ENCODE measurements at places on chromosomes 13 and 19.

- no peak for DNase-seq
These were observed 69.9 kb downstream of the C13orf42 start for GRCh38 chr13:51041126-51041525.

GRCh38 chr13:22194106-22194805, 523.4 kb downstream of the FGF9 start:
- no peak for DNase-seq

DNA sequence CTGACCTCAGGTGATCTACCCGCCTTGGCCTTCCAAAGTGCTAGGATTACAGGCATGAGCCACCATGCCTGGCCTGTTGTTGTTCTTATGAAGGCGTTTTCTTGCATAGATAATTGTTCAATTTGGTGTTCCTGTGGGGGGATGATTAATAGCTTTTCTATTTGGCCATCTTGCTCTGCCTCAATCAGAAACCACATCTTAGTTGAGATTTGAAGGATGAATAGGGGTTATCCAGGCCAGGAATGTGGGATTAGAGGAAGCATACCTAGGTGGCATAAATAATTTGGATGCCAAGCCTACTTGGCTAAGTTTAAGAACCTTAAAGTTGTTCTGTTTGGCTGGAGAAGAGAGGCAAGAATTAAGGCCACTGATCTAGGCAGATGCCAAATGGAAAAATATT, 44.4 kb downstream of the CCNA1 start:
- DNase-seq = no peak

DNA sequence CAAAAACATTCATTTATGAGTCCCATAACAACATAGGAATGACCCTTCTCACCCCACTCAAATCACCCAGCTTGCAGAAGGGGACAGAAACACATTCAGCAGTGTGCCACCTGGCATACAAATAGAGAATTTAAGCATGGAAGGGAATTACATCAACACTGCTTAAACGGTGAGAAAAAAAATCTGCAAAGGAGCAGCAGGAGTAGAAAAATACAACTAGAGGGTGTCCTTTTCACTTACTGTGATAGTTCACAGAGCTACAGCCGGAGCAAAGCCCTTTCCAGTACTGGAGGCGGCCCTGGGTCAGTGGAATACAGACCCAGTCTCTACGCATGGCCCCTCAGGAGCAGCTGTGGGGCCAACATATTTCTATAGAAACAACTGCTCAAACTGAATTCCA, 764.3 kb upstream of the ARGLU1 start:
- no peak for DNase-seq

GRCh38 chr13:91725646-91726045, 327.2 kb downstream of the GPC5 start:
- no peak for DNase-seq

GRCh38 chr19:2039089-2039958, 11.7 kb downstream of the MKNK2 start:
- DNase-seq = no peak

DNA sequence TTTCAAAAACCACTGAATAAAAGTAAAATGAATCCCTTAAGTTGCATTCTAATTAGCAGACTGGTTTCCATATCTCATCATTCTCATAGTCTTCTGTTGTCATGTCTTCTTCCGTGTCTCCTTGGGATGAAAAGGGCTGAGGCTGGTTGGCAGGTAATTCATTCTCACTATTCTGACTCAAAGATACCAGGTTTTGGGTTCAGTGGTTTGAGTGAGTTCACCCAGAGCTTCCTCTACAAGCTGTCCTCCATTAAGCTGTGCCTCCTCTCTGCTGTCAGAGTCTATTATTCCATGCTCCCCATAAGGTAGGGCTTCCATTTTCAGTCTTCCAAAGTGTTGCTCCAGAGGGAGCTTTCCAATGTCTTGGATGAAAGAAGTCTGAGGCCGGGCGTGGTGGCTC, 68.3 kb downstream of the FNDC3A start:
- DNase-seq = no peak

GRCh38 chr13:41668130-41668757, 210.9 kb downstream of the RGCC start:
- peak; percentile 31 for DNase-seq

DNA sequence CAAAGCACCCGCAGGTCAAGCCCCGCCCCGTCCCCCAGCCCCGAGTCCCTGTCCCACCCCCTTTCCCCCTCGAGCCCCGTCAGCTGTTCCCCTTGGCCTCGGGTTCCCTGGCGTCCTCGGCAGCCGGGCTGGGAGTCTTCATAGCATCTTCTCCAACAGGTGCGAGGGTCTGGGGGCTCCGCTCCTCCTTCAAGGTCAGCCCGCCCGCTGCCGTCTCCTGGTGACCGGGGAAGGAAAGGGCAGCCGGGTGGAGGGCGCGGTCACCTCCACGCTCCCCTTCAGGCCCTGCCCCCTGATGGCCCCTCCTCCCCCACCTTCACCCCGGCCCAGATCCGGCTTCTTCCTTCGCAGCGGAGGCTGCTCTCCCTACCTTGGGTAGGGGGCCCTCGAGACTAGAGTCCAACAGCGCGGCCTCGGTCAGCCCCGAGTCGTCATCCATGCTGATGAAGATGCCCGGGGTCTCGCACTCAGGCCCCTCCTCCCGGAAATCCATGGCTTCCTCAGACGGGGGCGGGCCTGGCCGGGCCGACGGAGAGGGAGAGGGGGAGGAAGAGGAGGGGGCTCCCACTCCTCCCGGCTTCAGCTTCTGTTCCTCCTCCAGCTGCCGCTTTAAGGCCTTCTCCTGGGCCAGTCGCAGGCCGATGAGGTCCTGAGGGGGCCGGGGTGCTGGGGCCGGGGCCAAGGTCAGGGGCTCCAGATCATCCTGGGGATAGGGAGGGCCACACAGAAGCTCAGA, 541 bp upstream of the RSPH6A start:
- DNase-seq = no peak

- no peak for DNase-seq
These were observed 1.7 kb downstream of the CTXN1 start for GRCh38 chr19:7924241-7924640.

- DNase-seq = no peak
These were observed 6.5 kb upstream of the LILRB2 start for GRCh38 chr19:54287456-54287855.

GRCh38 chr13:113577881-113578435, 6.6 kb upstream of the TFDP1 start:
- no peak for DNase-seq

DNA sequence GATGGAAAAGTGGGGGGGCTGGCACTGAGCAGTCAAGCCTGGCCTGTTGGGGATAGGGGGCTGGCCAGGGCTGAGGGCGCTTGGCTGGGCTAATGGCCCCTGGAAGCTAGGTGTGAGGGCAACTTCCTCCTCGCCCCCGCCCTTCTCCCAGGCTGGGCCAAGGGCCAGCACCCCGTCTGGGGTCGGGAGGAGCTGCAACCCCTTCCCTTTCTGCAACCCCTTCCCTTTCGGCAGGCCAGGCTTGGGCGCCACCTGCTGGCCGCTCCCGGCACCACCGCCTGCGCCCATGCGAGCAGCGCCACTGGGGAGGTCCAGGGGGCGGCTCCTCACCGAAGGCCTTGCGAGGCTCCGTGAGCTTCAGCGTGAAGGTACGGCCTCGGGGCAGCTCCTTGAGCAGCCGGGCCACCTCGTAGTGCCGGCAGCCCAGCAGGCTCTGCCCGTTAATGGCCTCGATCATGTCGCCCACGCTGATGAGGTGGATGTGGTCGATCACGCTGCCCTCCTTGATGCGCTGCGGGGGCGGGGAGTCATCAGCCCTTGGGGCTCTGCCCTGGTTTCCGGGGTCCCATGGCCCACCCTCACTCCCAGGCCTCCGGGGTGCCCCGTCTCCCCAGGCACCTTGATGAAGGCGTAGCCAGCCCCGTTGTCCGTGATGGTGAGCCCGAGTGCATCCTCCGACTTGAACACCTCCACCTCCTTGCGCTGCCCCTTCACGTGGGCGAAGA, 5.0 kb upstream of the PTGER1 start:
- DNase-seq = no peak

- peak; percentile 78 for DNase-seq
These were observed 75.4 kb downstream of the PEG3 start for GRCh38 chr19:56765137-56765536.

GRCh38 chr19:49766930-49767299, at the start of gene AP2A1:
AP2A1 (plus strand) TSS chr19:49767001; CDS start chr19:49767134, 133 bp downstream.
- no peak for DNase-seq

DNA sequence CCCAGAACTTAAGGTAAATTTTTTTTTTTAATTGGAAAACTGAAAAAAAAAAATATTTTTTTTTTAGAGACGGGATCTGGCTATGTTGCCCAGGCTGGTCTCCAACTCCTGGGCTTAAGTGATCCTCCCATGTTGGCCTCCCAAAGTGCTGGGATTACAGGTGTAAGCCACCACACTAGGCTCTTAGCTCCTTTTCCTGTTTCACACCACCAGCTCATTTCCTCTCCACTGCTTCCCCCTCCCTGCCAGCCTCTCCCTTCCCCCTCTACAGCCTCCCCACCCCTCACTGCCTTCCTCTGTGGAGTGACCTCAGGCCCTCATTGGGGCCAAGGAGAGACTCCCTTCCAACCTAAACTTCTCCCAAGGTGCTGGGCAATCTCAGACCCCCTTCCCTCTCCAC, 4.2 kb upstream of the GIPR start:
- DNase-seq = no peak

GRCh38 chr19:47097396-47098201, 16.0 kb downstream of the ZC3H4 start:
- DNase-seq = peak; percentile 60

DNA sequence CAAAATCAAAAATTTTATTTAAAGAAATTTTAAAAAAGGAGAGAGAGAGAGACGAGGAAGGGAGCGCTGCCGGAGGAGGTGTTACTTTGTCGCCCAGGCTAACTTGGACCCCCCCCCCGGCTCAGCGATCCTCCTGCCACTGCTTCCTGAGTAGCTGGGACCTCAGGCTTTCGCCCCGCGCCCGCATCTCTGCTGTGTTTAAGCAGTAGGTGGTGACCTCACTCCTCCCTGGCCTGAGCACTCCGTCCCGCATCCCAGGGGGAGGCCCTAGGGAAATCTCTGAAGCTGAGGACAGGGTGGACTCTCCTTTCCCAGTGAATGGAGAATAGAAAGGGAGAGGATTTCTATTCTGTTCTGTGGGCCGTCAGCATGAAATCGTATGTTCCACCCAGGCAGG, 485 bp upstream of the ZNF845 start:
- DNase-seq = peak; percentile 50

GRCh38 chr19:4370418-4371041, 27.2 kb downstream of the MPND start:
- DNase-seq = no peak

DNA sequence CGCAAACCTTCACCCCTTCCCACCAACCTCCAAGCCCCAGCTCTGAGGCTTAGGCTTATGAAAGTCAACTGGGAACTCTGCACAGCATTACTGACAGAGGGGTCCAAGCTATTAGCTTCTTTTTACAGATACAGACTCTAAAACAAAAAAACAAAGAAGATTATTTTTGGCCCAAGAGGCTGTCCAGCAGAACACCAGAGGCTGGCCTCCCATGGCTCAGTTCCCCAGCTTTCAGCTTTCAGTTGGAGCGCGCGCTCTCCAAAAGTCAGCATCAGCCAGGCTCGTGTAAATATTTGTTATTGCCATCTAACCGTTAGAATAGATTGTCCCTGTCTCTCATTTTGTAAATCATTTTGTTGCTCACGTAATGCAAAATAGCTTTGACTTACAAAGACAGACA, 58.4 kb downstream of the ZIC5 start:
- no peak for DNase-seq

DNA sequence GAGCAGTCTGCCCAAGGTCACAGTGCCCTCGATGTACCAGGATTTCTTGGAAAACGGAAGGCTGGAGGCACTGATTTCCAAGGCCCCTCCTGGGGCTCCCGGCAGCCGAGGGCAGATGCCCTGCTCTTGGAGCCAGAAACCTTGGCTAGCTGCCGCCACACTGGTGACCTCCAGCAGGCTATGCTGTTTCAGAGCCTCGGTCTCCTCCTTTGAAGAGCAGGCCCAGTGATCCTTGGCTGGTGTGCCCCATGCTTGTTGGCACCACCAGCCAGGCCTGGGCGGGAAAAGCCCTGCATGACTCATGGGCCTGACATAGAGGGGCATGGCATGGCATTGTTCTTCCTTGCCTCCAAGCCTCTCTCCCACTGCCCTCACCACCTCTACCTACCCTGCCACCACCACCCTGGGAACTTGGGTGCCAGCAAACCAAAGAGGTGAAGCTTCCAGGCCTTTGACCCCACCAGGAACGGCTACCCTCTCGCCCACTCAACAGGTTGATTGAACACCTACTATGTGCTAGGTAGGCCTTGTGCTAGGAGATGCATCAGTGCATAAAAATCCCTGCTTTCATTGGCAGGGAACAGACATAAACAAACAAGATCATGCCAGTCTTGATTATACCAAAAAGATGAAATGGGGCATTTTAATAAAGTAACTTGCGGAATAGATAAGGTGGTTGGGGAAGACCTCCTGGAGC, 1.6 kb upstream of the CLEC11A start:
- no peak for DNase-seq

GRCh38 chr19:47663911-47664771, 49.1 kb upstream of the EHD2 start:
- DNase-seq = peak; percentile 86

DNA sequence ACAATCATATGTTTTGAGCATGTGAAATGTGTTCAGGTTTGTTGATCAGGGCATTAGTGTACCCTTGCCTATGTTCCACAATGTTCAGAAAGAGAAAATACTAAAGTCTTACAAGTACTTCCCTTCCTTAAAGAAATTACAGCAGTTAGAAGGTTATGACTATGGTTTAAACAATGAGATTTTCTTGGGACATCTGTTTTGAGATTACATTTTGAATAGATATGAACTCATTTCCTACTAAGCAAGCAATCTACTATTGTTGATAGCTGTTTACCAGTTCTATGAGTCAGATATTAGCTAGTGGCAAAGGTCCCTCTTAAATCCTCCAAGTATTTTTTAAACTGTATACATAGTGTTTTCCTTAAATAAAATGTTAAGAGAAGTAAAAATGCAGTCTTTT, 241.3 kb downstream of the DACH1 start:
- DNase-seq = no peak

GRCh38 chr13:66576381-66576780, 653.8 kb downstream of the PCDH9 start:
- no peak for DNase-seq

DNA sequence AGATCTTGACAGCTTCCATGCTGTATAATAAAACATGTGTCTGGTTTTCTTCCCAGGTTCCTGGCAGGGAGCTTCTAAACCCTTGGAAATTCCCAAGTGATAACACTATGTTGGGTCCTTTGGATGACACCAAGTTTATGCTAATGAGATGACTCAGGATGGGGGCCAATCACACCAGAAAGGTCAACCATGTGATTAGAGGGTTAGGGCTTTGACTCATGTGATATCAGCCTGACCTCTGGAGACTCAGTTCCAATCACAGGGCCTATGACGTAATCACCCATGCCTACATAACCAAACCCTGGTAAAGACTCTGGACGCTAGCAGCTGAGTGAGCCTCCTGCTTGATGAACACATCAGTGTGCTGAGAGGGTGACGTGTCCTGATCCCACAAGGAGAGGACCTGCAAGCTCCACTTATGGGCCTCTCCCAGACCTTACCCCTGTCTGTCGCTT, 203.6 kb downstream of the DCLK1 start:
- DNase-seq = peak; percentile 24
